ENCODE measurements at places on chromosomes 16 and 17. TPM values are rescaled to one million over a fixed set of nuclear protein-coding genes. Genes with fewer than 3 reads are reported as not detected.

DNA sequence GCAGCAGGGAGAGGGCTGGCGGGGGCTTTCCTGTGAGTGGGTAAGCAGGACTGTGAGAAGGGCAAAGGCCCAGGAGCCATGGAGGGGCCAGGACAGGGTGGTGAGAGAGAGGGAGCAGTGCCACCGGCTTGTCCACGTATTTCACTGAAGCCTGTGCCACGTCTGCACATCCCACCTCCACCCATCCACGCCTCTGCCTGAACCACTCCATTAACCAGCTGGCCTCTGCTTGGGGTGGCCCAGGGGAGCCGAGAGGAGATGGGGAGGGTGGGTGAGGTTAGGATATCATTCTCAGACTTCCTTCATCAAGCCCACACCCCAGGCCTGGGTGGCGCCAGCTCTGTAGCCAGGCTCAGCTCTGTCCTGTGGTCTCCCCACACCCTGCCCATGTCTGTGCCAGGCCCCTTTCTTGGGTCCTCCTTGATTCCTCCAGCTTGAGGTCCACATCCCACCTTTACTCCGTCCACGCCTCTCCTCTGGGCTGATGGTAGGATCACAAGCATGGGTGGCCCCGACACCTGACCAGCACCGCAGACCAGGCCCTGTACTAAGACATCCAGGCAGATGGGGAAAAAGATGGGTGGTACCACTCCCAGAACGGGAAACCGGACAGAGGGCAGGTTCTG is 3.2 kb upstream of the FN3K start:
- no peak for DNase-seq

TMEM95 gene
- total RNA-seq: not detected

DNA sequence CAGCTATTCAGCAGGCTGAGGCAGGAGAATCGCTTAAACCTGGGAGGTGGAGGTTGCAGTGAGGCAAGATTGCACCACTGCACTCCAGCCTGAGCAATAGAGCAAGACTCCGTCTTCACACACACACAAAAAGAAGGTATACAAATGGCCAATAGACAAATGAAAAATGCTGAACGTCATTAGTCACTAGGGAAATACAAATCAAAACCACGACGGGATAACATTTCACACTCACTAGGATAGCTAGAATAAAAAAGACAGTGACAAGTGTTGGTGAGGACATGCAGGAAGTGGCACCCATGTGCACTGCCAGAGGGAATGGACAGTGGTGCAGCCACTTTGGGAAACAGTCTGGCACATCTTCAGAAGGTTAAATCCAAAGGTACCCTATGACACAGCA is 172.9 kb downstream of the FTO start:
- DNase-seq: no peak

DNA sequence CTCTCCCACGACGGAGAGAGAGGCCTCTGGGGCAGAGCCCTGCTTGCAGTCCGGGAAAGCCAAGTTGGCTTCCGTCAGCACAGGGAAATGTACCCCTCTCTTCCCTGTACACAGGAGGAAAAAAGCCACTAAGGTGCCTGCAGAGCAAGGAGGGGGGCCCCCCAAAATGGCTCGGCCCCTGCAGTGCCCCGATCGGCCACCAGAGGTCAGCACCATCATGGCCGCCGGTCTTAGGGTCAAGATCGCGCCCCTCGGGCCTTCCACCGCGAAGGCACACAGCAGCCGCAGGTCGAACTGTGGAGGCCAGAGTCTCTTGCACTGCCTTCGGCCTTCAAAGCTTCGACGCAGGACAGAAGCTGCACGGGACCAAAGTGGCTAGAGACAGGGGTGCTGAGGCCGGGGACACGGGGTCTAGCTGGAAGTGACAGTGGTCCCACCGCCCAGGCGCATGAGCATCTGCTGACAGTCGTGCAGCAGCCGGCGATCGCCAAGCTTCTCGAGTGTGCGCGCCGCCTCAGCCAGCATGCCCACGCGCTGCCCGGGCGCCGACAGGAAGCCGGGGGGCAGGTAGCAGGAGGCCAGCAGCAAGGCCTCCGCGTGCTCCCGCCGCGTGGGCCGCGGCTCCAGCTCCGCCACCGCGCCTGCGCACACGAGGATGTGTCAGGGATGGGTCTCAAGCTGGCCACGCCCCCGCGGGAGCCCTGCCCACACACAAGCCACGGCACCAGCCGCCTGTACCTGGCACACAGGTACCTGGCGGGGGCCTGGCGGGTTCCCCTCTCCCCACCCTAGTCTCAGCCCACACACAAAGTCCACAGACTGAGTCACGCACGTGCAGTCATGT is 24.4 kb downstream of the SREBF1 start:
- DNase-seq: peak; percentile 93

GRCh38 chr17:37792787-37793186 is 47.9 kb upstream of the HNF1B start:
- DNase-seq: no peak

GRCh38 chr16:67326472-67327309 is at the start of the genes KCTD19 and LRRC36:
Gene KCTD19, minus strand, starts transcription at chr16:67326741. Its CDS starts 34 bp downstream, at chr16:67326707.
Gene LRRC36, plus strand, starts transcription at chr16:67326815. Its CDS starts 48 bp downstream, at chr16:67326863.
- DNase-seq: peak; percentile 98

- no peak for DNase-seq
Measured at GRCh38 chr17:58306131-58306951, 22.3 kb downstream of the TSPOAP1 start.

GRCh38 chr17:59643159-59644140 is 23.8 kb downstream of the CLTC start:
- DNase-seq: no peak

DNA sequence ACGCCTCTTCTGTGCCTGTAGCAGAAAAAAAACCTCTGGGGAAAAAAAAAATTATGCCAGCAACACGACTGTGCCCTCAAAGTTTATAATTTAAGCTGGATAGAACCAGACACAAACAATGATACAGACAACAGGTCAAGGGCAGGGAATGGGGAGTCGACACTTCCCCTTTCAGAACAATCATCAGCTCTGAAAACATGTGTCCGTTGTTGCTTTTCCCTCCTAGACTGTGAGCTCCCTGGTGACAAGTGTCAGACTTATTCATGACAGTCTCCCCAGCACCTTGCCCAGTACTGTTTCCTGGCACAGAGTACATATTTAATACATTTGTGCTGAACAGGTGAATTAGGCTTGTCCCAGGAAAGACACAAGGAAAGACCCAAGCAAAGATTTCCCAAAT is 178.3 kb downstream of the SOX9 start:
- DNase-seq: no peak

DDX19B gene
- 36.1 TPM for total RNA-seq

DNA sequence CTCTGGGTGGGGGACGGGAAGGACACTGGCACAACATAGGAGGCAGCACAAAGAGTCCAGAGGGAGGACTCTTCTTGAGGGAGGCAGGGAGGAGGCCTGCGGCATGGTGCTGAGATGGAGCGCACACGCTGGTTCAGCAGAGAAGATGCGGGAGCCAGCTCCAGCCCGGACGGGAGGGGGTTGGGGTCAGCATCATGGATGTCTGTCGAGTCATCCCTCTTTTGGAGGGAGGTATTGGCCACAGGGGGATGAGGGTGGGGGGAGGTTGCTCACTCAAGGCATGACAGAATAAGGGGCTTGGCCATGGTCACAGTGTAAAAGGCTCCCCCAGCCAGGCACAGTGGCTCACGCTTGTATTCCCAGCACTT is 19.3 kb downstream of the DCAKD start:
- DNase-seq: no peak

PMFBP1 gene
- 3.4 TPM for total RNA-seq

KRT32 gene
- not detected for total RNA-seq

DNA sequence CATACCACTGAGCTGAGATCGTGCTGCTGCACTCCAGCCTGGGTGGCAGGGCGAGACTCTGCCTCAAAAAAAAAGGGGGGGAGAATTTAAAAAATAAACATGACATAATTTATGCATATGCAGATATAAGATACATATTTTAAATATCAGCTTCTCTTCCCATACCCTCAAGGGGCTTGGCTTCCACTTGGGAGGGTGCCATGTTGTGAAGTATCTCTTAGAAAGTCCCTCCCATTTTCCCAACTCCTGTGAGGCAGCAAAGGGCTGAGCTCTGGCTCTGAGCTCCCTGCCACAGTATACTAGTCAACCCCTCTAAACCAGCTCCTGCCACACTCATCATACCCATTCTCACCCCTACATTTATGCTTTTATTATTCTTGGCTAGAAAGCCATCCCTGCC is 39.4 kb downstream of the MYH11 start:
- DNase-seq: no peak

ARL5C gene
- total RNA-seq: not detected

DNA sequence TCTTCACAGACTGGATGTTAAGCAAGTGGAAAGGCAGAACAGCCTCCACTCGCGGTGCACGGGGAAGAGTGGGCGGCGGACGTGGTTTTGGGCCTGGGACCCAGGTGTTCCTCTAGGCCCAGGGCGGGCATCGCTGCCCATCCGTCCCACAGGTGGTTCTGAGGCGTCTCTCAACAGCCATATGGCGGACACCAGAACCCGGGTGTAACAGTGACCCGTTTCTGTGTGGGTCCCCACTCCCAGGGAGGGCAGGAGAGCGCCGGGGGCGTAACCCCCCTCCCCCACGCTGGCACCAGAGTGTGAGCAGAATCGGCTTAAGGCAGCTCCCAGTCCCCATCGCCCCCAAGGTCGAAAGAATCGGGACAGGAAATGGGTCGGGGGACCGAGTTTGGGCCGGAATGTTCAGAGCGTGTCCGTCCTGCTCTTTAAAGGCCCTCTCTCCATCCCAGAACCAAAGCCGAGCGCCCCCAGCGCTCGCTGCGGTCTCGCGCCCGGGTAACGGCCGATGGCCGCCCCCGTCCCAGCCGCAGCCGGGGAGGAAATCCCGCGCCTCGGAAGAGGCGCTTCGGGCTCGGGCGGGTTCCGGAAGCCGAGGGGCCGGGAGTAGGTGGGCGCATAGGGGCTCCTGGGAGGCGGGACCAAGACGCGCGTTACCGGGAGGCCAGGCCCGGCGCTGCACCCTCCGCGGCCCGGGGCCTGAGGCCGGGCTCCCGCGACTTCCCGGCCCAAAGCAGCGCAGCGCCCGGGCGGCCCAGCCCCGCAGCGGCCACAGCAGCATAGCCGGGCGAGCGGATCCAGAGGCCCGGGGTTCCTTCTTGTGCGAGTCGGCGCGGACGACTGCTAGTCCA is at the start of gene TK2:
TSS of gene TK2 (minus strand) at position 839 of the 848 bp plus-strand sequence. CDS start at position 778, 61 bp downstream.
- peak; percentile 72 for DNase-seq

DNA sequence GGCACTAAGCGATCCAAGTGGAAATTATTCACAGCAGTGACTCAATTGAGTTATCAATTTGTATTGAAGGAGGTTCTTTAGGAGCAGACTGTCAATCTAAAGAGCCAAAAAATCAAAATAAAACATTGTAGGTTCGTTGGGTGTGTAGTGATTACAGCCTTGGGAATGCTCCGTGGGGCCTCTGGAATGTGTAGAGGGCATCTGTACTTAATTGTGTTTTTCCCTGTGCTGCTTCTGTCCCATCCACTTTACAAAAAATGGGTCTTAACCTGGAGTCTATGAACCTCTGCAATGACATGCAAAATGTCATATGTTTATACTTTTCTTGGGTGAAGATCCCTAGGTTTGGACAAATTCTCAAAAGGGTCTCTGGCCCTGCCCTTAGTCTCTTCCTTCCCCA is 215.1 kb downstream of the CCDC182 start:
- DNase-seq: no peak

- peak; percentile 75 for DNase-seq
Measured at GRCh38 chr17:68398691-68399637, 58.3 kb downstream of the WIPI1 start.

ERAL1 gene
- total RNA-seq: 70.1 TPM

GRCh38 chr16:14510581-14510938 is 119.5 kb downstream of the PARN start:
- DNase-seq: no peak

GRCh38 chr16:18942061-18942460 is 15.9 kb upstream of the SMG1 start:
- DNase-seq: no peak

DNA sequence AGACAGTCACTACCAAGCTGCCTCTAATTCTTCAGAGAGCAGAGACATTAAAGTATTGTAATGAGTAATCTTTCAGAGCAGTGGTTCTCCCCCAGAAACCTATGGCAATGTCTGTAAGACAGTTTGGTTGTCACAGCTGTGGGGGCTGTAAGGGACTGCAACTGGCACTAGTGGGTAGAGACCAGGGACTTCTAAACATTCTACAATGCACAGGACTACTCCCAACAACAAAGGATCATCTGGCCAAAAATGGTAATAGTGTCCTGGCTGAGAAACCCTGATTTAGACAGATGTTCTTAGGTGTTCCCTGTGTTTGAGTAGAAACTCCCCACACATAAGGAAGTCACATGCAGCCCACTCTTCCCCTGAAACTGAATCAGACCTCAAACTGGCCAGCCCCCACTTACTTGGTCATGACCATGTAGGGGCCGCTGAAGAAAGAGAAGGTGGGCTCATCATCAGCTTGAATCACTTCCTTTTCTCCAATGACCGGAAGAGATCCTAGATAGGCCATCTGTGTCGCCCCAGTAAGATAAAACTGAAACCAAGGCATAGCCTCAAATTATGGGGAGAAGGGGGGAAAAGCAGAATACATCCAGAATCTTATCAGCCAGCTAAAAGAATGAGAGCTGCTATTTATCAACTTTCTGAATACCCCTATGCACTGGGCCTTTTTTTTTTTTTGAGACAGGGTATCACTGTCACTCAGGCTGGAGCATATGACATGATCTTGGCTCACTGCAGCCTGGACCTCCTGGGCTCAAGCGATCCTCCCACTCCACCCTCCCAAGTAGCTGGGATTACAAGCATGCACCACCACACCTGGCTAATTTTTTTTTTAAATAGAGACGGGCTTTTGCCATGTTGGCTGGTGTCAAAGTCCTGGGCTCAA is 75.8 kb downstream of the TEX14 start:
- no peak for DNase-seq

GRCh38 chr17:67506966-67507365 is 129.9 kb downstream of the PITPNC1 start:
- DNase-seq: no peak

DNA sequence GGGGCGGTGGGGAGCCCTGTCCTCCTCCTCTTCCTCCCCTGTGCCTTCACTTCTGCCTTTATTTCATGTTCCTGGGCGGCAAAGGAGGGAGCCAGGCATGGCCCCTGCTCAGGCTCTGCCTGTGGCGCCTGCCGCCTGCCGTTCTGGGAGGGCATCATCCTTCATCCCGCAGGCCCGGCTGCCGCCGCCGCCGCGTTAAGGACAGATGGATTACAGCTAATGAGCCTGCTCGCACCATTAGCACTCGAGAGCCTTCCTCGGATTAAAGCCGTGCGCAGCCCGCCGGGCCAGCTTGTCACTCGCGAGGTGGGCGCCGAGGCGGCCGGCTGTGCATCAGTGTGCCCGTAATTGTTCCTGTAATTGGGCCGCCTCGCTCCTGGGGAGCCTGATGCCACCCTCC is 127.7 kb upstream of the GSE1 start:
- DNase-seq: no peak

CIITA gene
- total RNA-seq: 0.26 TPM

All from WTC11 (cell line).